EL (cell line): ENCODE measurements at places on chromosomes 6 and 20.

DNA sequence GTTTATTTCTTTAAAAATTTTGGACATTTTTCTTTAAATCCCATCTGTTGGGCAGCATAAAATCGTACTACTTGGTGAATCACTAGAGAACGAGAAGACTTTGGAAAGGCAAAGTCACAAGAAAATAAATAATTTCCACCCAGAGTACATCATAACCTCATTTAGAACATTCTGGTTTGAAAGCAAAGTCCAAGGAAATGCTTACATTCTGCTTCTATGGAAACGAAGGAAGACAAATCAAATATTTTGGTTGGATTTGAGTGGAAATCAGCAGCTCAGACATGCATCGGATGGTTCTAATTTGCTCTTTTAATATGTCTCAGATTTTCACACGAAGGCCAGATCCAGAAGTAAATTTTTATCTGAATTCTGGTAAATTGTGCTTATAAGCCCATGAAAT, 60.7 kb upstream of the LTV1 start:
- no peak for DNase-seq

DNA sequence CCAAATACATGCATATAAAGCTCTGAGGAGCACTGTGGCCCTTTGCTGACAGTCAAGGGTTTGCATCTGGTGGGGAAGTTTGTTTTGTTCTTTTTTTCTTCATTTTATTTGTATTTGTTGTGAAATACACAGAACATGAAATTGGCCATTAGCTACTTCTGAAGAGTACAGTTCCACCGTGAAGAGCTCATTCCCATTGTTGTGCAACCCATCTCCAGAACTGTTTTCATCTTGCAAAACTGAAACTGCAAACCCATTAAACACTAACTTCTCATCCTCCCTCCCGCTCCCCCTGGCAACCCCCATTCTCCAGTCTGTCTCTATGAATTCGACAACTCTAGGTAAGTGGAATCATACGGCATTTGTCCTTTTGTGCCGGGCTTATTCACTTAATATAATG, 231.3 kb downstream of the TFAP2C start:
- no peak for DNase-seq

- DNase-seq, result peak; percentile 60
These were observed 183.9 kb downstream of the SYNDIG1 start for GRCh38 chr20:24653306-24653705.

DNA sequence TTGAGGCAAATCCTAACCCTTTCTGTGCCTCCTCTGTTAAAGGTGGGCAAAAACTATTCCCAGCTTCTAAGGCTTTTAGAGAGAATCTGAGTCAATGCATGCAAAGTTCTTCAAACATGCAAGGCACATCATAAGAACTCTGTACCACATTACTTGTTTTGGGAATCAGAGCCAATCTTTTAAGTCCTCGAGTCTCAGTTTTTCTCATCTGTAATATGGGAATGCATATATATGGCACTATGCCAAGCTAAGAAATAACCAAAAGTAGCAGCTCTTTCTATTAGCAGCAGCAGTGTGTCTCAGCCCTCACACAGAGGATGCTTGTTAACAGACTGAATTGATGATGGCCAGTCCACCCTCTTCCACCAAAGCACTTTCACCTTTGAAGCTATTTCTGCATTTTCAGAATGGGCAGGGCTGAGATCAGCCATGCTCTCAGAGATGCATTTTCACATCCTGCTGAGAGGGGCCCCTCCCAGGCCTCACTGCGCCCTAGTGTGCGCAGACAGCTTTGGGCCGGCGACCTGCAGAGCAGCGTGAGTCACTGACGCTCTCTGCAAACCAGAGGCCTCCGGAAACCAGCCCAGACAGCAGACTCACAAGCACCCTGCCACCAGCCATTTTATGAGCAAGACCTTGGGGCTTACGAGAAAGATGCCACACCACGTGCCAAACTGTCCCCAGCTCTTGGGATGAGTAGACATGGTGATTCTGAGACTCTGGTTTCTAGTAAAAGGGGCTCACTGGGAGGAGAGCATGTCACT, 138.0 kb downstream of the NFATC2 start:
- DNase-seq, result no peak

DNA sequence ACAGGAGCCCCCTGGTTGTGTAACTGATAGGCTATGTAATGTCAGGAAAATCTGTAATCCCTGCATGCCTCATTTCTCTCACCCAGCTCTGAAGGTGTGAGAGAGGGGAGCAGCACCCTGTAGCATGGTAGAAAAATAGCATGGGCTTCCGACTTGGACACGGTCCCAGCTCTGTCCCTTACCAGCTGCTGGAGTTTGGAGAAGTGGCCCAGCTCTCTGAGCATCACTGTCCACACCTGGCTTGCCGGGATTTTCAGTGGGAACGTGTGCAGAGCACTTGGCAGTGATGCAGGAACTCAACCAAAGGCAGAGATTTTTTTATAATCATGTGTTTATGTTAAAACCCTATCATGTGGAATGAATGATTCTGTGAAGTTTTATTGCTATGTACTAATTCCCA, 34.6 kb downstream of the STK35 start:
- DNase-seq, result no peak

- no peak for DNase-seq
These were observed 23.5 kb downstream of the FOXF2 start for GRCh38 chr6:1412901-1413300.

- DNase-seq, result no peak
These were observed 666.7 kb downstream of the EPM2A start for GRCh38 chr6:145068577-145068976.

DNA sequence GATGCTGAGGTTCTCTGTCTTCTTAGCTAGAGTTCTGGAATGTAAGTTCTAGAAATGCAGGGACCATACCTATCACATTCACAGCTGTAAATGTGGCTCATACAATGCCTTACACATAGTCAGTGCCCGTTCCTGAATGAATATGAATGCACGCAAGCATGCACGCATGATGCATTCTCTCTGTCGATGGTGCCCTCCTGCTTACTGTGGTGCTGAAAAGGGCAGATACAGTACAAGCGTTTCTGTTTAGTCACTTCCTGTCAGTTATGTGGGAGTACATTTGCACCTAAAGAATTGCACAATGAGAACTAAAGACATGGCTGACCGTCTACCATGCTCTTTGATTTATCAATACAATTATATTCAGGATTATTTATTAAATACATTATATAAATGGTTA, 152.2 kb upstream of the SOX4 start:
- DNase-seq, result peak; percentile 24

GRCh38 chr20:55273149-55273548, 732.2 kb downstream of the CBLN4 start:
- DNase-seq, result no peak

GRCh38 chr6:126076992-126077664, 90.8 kb downstream of the TRMT11 start:
- DNase-seq, result no peak

- no peak for DNase-seq
These were observed 246.3 kb downstream of the OGFRL1 start for GRCh38 chr6:71534921-71535320.

DNA sequence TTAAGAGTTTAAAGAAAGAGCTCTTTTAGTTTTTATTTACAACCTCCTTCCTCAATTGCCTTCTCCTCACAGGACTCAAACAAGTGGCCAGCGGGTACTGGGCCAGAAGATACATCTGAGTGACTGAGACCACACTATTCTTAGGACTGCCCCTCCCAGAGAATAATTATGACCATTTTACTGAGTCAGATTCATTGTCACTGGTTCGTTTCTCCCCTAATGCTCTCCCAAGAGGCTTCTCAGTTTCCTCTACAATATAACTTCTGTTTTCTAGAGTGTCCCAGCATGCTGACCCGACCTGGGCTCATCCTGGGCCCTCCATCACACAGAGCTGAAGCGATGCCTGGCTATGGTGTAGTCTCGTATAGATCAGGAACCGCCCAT, 279.9 kb downstream of the CD83 start:
- no peak for DNase-seq

DNA sequence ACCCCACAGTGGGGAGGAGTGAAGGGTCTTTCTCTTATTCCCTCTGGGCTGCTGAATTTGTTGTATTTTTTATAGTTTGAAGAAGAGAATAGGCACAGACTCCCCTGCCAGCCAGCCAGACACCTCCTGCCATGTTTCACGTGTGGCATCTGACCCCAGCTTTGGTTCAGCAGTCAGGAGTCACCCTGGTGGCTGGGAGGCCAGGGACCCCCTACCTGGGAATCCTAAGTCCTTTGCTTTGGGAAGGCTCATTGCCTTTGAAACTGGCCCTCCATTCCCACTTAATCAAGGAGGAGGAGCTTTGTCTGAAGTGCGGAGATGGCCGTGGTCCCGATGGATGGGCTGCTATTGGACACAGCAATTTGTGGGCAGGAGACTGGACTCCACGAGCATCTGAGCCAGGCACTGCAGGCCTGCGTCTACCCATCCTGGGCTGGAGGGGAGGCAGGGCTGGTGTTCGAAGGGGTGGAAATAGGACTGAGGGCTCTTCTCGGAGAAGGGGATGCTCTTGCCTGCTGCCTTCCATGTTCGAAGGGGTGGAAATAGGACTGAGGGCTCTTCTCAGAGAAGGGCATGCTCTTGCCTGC, 196.1 kb downstream of the DLL1 start:
- no peak for DNase-seq

GRCh38 chr6:31363811-31364210, 6.8 kb upstream of the HLA-B start:
- no peak for DNase-seq

DNA sequence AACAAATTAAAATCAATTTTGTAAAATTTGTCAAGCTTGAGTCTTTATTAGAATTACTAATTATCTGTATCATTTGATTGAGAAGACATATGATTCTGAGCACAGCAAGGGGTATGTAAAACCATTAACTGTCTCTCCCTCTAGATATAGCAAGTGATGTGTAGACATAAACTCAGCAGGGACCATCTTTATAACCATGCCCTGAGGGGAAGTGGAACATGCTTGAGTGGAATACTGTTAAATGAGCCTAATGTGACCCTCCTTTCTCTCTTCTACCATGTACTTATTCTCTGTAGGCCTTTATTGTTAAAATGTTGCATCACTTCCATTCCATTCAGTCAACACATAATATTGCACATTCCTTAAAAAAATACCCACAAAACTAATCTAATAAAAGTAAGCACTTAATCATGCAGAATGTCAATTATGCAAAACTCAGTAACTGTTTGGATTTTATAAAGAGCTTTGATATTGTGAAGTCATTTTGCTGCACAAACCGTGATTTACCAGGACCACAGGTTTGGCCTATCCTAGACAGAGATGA, 896.6 kb upstream of the MANEA start:
- DNase-seq, result no peak

DNA sequence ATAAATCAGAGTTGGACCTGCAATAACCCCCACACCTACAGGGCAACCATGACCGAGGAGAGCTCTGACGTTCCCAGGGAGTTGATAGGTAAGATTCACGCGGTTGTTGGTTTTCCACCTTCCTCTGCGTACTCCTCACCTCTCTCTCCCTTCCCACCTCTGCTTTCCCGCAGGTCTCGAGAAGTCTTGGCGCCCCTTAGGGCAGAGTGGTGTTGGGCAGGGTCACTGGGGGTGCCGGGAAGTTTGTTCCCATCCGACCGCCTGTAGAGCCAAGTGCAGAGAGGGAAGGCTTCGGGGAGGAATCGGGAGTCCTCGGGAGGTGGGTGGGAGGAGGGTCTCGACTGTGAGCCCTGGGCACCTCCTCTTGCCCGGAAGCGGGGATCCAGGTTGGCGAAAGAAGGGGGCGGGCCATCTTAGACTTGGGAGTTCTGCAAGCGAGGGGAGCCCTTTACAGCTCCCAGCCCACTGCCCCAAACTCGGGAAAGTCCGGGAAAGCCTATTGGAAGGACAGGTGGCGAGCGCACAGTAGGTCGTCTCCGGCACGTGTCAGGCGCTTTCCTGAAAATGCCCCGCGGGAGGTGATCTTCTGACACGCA, 672 bp downstream of the CARMIL1 start:
- DNase-seq, result no peak

GRCh38 chr6:157124485-157125254, 198.6 kb downstream of the TMEM242 start:
- DNase-seq, result no peak

GRCh38 chr6:165597821-165598220, 65.2 kb downstream of the PDE10A start:
- no peak for DNase-seq

DNA sequence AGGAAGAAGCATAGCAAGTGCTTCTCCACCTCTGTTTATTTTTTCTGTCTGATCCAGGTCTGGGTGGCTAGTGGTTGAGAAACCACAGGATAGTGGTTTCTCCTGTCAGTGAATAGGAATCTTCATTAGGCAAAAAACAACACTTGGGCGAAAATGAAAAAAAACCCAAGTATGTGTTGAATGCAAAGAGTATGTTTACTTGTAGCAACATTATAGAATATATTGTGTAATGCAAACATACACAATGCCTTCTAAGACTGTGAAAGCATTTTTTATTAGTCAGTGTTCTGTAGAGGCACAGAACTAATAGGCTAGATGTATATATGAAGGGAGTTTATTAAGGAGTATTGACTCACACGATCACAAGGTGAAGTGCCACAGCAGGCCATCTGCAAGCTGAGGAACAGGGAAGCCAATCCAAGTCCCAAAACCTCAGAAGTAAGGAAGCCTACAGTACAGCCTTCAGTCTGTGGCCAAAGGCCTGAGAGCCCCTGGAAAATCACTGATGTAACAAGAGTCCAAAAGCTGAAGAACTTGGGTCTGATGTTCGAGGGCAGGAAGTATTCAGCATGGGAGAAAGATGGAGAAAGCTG, 111.1 kb downstream of the UST start:
- peak; percentile 87 for DNase-seq

DNA sequence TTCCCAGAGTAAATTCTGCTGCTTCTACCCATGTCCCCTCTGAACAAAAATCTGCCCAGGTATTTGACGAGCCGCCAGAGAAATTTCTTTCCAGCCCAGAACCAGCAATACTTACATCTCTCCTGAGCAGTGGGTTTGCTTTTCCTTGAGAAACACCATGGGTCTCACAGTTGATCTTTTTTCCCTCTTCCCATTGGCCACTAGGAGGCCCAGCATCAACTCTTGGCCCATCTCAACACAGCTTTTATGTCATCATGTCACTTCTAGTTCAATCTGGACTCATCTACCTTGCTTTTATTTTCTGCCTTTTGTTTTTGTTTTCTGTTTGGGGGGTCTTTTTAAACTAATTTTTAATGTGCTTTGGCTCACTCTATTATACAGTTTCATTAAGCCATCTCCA, 18.8 kb downstream of the MAFB start:
- no peak for DNase-seq

DNA sequence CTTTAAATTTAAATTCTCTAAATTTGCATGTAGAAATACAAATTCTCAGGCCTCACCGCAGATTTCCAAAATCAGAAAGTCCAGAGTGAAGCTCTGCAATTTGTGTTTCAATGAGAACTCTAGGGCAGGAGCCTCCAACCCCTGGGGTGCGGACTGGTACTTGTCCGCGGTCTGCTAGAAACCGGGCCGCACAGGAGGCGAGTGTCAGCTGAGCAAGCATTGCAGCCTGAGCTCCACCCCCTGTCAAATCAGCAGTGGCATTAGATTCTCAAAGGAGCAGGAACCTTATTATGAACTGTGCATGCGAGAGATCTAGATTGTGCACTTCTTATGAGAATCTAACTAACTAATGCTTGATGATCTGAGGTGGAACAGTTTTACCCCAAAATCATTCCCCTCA, 203.0 kb upstream of the PCSK2 start:
- no peak for DNase-seq
